Left ventricle myocardium inferior (tissue), 1 donor: ENCODE measurements at places on chromosomes 7 and 10. TPM values are rescaled to one million over a fixed set of nuclear protein-coding genes. Genes with fewer than 3 reads are reported as not detected.
A peak's percentile ranks its signal among the peaks of the same experiment; 100 is the strongest.

The TLX1 gene
- total RNA-seq = not detected

The SUN3 gene
- not detected for total RNA-seq

The PTF1A gene
- not detected for total RNA-seq

The METTL27 gene
- 0.44 TPM for total RNA-seq

The MRLN gene
- not detected for total RNA-seq

The LRRN3 gene
- 7.4 TPM for total RNA-seq

The CYP3A4 gene
- total RNA-seq = not detected

The PSD gene
- total RNA-seq = 0.93 TPM

The NEUROG3 gene
- total RNA-seq = not detected

GRCh38 chr7:24885305-24885704, 94.7 kb downstream of the OSBPL3 start:
- no peaks in the 10 kb centered on the region for H3K36me3 ChIP-seq
- no peaks in the 10 kb centered on the region for H3K27me3 ChIP-seq
- no peak overlapping the region for H3K4me3 ChIP-seq
- H3K27ac ChIP-seq = no peak overlapping the region
- no peak for DNase-seq

DNA sequence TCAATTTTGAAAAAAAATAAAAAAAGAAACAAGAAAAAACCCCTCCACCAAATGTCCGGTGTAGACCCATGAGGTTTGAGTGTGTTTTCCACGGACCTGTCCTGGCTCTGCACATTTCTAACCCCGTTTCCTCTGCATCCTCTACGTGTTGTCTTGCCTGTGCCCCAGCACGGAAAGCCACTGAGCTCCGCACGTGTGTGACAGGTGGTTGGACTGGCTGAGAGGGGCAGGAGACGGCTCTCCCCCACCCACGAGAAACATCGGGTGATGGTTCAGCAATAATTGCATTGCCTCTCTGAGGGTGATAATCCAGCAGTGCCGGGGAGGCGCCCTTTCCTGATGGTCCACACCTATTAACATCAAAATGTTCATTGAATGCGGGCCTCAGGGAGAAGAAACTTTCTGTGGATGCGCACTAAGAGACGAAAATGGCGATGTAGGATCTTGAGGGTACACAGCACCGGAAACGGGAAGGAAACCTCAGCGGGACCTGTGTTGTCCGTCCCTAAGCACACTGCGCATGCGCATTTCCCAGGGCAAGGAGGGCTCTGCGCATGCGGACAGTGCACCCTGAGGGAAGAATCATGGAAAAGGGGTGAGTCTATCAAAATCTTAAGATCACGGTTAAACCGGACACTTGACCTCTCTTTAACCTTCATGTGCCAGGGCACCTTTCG, 470.1 kb upstream of the ADARB2 start:
- DNase-seq = no peak
- H3K4me1 ChIP-seq = no peaks in the 10 kb centered on the region
- no peaks in the 10 kb centered on the region for H3K36me3 ChIP-seq
- peaks cover 9% of the 10 kb centered on the region for H3K27me3 ChIP-seq

DNA sequence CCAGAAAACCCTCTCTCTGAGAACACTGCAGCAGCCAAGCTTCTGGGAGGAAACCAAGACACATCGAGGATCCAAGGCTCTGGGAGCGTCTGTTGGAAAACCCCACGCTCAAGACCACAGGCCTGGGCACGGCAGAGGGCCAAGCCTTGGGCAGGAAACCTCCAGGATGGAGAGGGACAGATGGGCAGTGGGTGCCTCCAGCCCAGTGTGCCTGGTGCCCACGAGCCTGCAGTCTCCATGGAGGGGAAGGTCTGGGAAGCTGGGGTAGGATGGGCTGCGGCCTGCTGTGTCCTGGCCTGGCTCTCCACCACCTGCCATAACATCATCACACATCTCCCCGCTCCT, 96.1 kb downstream of the FAM53B start:
- no peaks in the 10 kb centered on the region for H3K36me3 ChIP-seq
- H3K4me1 ChIP-seq = peaks cover 100% of the 10 kb centered on the region
- H3K27me3 ChIP-seq = no peaks in the 10 kb centered on the region
- peak overlapping the region; percentile 86 for H3K27ac ChIP-seq

- no peak overlapping the region for H3K4me3 ChIP-seq
- no peak overlapping the region for H3K27ac ChIP-seq
- peaks cover 13% of the 10 kb centered on the region for H3K4me1 ChIP-seq
- no peak for DNase-seq
Measured at GRCh38 chr10:132021504-132022143, 39.9 kb upstream of the BNIP3 start.

DNA sequence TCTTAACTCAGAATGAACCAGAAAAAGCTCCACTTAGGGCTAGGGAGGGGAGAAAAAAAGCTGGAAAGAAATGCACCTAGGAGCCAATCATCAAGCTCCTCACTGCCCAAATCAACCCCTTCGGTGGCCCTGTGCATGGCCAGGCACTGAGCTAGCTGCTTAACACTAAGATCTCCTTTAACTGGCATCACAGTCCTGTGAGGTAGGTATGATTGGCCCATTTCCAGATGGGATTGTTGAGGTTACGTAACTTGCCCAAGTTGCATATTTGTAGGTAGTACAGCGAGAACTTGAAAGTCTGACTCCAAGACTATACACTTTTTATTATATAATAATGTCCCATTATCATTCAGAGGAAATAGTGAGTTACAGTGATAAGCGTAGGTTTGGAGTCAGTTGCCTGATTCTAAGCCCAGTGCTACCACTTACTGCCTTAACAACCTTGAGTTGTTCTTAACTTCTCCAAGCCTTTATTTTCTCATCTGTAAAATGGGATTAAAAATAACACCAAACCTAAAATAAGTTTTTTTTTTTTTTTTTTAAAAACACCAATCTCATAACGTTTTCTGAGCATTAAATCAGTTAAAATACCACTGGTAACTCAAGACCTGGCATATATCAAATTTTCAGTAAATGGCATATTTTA, 37.2 kb upstream of the ACSL5 start:
- no peak overlapping the region for H3K4me3 ChIP-seq
- no peak overlapping the region for H3K27ac ChIP-seq
- no peaks in the 10 kb centered on the region for H3K27me3 ChIP-seq
- H3K4me1 ChIP-seq = no peaks in the 10 kb centered on the region

DNA sequence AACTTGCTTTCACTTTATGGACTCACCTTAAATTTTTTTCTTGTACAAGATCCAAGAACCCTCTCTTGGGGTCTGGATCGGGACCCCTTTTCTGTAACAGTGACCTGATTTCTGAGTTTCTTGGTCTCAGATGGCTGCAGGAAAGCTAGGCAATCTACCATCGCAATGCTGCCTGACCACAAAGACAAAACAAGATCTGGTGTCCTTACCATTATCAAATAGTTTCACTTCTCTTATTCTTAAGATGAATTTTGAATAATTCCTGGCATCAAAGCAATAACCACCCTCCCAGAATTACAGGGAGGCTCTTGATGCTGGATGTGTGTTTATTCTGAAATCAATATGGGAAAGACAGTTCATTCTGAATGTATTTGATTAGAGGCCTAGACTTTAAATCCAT, 77.4 kb upstream of the FRMD4A start:
- no peak overlapping the region for H3K4me3 ChIP-seq
- peaks cover 7% of the 10 kb centered on the region for H3K4me1 ChIP-seq
- H3K36me3 ChIP-seq = no peaks in the 10 kb centered on the region

DNA sequence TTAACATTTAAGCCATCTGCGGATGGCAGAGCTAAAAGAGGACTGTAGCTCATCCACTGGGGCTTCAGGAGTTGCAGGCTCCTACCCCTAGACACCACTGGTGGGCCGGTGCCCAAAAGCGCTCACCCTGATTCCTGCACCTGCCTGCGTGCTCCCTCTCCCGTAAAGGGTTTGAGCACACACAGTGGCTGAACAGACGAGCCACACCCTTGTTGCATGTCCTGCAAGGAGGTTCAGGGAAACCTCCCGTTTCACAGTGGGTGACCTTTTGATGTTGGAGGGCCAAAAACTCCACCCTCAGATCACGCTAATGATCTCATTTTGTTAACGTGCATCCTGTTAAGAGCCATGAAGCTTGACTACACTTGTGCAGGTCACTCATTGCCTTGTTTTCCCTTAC, 37.9 kb downstream of the SYPL1 start:
- H3K4me3 ChIP-seq = no peak overlapping the region
- no peak for DNase-seq
- no peaks in the 10 kb centered on the region for H3K36me3 ChIP-seq
- peak overlapping the region; percentile 81 for H3K27ac ChIP-seq
- H3K27me3 ChIP-seq = no peaks in the 10 kb centered on the region
- H3K4me1 ChIP-seq = peaks cover 86% of the 10 kb centered on the region

GRCh38 chr10:75655791-75656451, 224.5 kb downstream of the LRMDA start:
- no peaks in the 10 kb centered on the region for H3K27me3 ChIP-seq
- peak overlapping the region; percentile 69 for H3K27ac ChIP-seq
- peaks cover 40% of the 10 kb centered on the region for H3K4me1 ChIP-seq
- no peak overlapping the region for H3K4me3 ChIP-seq

DNA sequence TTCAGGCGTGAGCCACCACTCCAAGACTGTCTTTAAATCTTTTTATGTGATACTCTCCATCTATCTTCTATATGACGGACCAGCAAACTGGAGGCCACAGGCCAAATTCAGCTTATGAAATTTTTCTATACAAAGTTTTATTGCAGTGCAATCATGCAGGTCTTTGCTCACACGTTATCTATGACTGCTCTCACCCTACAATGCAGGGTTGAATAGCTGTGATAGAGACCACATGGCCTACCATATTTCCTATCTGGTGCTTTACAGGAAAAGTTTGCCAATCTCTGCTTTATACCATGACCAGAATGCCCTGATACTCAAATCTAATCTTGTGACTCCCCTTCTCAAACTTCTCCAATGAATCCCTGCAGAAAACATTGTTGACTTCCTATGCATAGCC, 89.5 kb upstream of the ACBD5 start:
- DNase-seq = no peak
- no peak overlapping the region for H3K4me3 ChIP-seq
- no peaks in the 10 kb centered on the region for H3K36me3 ChIP-seq
- peaks cover 6% of the 10 kb centered on the region for H3K27me3 ChIP-seq
- H3K27ac ChIP-seq = no peak overlapping the region

- peak overlapping the region; percentile 91 for H3K4me3 ChIP-seq
- H3K27ac ChIP-seq = peak overlapping the region; percentile 89
- H3K27me3 ChIP-seq = no peaks in the 10 kb centered on the region
- H3K4me1 ChIP-seq = peaks cover 30% of the 10 kb centered on the region
- H3K36me3 ChIP-seq = peaks cover 42% of the 10 kb centered on the region
Measured at GRCh38 chr7:102396710-102397019, 502 bp downstream of the PRKRIP1 start.

DNA sequence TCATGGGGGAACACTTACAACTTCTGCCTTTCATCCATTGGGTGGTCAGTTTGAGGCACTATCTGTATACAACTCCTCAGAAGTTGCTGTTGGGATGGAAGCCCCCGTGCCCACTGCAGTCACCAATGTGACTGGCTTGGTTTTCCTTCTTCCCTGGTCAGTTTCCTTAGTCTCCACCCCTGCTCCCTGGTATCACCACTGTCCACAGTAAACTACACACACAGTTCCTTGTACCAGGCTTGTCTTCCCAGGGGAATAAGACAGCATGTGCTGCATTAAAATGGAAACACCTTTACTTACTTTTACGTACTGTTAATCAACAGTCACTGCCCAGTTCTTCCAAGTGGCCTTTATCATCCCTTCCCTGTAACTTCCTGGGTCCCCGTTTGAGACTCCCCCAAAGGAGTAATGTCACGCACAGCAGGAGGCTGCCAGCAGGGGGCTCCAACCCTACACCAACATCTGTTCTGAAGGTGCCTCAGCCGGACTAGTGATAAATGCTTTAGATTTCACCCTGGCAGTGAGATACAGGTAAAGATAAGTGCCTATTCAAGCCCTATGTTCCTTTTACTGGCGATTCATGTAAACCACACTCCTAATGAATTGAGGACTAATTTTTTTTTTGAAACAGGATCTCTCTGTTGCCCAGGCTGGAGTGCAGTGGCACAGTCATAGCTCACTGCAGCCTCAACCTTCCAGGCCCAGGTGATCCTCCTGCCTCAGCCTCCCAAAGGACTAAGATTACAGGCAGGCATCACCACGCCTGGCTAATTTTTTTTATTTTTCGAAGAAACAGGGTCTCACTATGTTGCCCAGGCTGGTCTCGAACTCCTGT, 45.3 kb upstream of the PIK3AP1 start:
- DNase-seq = peak; percentile 61
- H3K4me1 ChIP-seq = no peaks in the 10 kb centered on the region
- no peak overlapping the region for H3K4me3 ChIP-seq

- no peak overlapping the region for H3K27ac ChIP-seq
- H3K36me3 ChIP-seq = no peaks in the 10 kb centered on the region
- H3K27me3 ChIP-seq = no peaks in the 10 kb centered on the region
- DNase-seq = no peak
- H3K4me1 ChIP-seq = no peaks in the 10 kb centered on the region
- H3K4me3 ChIP-seq = no peak overlapping the region
Measured at GRCh38 chr7:122166740-122167139, 22.7 kb upstream of the AASS start.

- H3K4me3 ChIP-seq = no peak overlapping the region
- peaks cover 42% of the 10 kb centered on the region for H3K4me1 ChIP-seq
- no peak for DNase-seq
- H3K27me3 ChIP-seq = no peaks in the 10 kb centered on the region
- H3K36me3 ChIP-seq = no peaks in the 10 kb centered on the region
- no peak overlapping the region for H3K27ac ChIP-seq
Measured at GRCh38 chr7:110944966-110945644, 145.8 kb upstream of the LRRN3 start.

GRCh38 chr10:3364768-3365480, 192.3 kb upstream of the PITRM1 start:
- DNase-seq = no peak
- no peak overlapping the region for H3K4me3 ChIP-seq
- no peaks in the 10 kb centered on the region for H3K27me3 ChIP-seq
- H3K27ac ChIP-seq = no peak overlapping the region

DNA sequence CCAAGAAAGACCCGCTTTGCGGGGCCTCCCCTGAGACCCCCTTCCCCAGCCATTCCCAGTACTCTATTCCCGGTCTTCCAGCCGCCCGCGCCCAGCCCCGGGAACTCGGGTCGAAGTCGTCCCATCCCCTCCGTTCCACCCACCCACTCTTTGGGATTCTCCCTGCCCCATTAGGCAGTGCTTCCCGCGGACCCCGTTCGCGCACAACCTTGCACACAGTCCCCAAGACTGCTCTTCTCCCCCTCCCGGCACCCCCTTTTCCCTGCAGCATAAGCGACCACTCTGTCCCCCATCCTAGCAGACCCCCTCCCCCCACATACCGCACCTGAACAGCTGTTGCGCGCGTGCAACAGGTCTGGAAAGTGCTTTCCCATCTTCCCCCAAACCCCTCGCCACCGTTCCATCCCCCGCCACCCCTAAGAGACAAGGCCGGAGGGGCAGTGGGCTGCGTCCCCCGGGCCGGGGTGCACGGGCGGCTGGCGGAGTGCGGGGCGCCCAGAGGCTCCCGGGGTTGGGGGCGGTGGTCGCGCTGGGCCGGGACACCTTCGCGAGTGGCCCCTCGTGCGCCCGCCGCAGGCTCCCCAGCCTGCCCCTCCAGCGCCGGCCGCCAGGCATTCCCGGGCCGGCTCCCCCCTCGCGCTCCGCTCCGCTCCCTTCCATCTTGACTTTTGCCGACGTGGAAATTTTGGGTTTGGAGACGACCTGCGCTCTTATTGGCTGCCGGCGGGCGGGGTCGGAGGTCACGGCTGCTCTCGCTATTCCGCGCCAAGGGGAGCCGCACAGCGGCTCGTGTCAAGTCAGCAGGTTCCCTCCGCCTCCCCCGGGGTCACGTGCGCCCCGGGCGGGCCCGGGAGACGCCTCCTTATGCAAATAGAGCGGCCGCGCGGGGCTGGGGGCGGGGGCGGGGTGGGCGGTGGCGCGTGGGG, 201.2 kb upstream of the NFE2L3 start:
- H3K4me3 ChIP-seq = peak overlapping the region; percentile 77
- no peaks in the 10 kb centered on the region for H3K36me3 ChIP-seq
- peak; percentile 85 for DNase-seq
- H3K27ac ChIP-seq = no peak overlapping the region
- H3K4me1 ChIP-seq = peaks cover 27% of the 10 kb centered on the region

GRCh38 chr7:36711256-36711655, 13.0 kb downstream of the AOAH start:
- H3K4me1 ChIP-seq = no peaks in the 10 kb centered on the region
- H3K27ac ChIP-seq = no peak overlapping the region
- no peak for DNase-seq
